ENCODE measurements at places on chromosomes 2 and 18.
A peak's percentile ranks its signal among the peaks of the same experiment; 100 is the strongest.

GRCh38 chr18:79353267-79353666, 42.5 kb upstream of the NFATC1 start:
- no peak for DNase-seq

- DNase-seq: no peak
These were observed 301.6 kb downstream of the STK39 start for GRCh38 chr2:167945660-167946368.

GRCh38 chr2:119914266-119914665, 98.6 kb upstream of the EPB41L5 start:
- DNase-seq: no peak

GRCh38 chr2:216023055-216023648, 9.8 kb upstream of the MREG start:
- DNase-seq: no peak

GRCh38 chr2:109396202-109397180, 217.3 kb downstream of the SEPTIN10 start:
- DNase-seq: no peak

DNA sequence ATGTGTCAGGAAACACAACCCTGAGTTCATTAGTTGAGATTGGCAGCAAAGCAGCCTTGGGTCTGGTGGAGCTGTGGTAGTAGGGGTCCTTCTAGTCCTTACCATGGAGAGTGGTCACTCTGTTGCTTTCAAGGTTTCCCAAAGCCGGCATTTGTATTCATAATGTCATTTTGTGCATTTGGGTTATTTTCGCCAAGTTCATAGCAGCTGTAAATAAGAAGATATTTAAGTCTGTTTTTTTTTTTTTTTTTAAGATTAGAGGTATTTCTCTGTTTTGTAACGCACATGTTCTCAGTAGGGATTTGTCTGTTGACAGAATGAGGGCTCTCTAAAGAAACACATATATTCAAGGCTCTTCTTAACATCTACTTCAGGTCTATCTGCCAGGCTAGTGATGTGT, 114.1 kb downstream of the PRPF40A start:
- no peak for DNase-seq

DNA sequence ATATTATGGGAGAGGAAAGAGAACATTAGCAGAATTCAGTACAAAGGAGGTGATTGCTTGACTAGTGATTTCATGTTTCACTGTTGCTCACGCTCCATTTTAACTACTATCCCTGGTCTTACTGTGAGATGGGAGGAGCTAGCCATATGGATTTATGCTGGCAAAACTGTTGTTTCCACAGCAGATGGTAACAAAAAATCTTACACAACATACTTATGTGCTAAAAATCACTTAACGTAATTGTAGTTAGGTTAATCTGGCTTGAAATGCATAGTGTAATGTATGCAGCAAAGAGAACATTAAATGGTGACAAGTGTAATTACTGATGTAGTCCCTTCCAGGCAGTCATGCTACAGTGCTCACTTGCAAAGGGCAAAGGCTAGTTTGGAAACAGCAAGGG, 155.6 kb upstream of the LYPD1 start:
- no peak for DNase-seq

DNA sequence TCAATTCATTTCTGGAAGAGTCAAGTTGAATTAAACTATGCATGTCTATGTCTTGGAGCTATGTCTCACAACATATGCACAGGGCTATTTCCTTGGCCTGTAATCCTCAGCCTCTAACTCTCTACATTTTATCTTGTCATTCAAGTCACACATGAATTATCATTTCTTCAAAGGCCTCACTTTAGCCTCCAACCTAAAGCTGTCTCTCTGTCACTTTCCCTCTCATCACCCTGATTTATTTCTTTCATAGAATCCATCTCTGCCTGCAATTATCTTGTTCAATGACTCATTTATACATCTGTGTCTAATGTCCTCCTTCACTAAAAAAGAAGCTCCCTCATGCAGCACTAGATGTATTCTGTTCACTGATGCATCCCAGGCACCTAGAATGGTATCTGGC, 614.2 kb upstream of the REG3G start:
- DNase-seq: no peak

GRCh38 chr2:241298673-241299072, 16.8 kb downstream of the HDLBP start:
- DNase-seq: no peak

DNA sequence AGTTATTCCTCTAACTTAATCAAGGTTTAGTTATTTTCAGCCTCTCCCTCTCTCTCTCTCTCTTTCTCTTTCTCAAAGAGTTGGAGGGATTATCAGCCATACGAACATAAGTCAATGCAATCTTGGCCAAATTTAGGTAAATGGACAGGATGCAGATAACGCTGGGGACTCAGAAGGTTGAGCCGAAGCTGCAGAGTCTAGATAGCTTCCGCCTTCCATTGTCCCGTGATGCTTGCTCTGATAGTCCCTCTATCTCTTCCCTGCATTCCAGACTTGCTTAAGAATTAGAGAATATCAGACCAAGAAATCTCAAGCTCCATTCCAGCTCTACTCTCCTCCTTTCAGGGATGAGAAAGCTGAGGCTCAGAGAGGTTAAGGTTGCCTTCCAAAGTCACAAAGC, 502.8 kb upstream of the TNP1 start:
- DNase-seq: no peak

GRCh38 chr2:155727187-155727895, 605.2 kb downstream of the NR4A2 start:
- no peak for DNase-seq

GRCh38 chr2:48548840-48549239, 18.9 kb downstream of the STON1 start:
- DNase-seq: no peak

GRCh38 chr2:241118737-241119505, 16.8 kb upstream of the MTERF4 start:
- DNase-seq: no peak

GRCh38 chr2:105645031-105645937, 99.4 kb upstream of the NCK2 start:
- DNase-seq: no peak

GRCh38 chr18:14085770-14086457, 46.3 kb downstream of the ZNF519 start:
- no peak for DNase-seq

GRCh38 chr2:84776011-84776410, 104.9 kb downstream of the TRABD2A start:
- no peak for DNase-seq

- DNase-seq: no peak
These were observed 10.9 kb downstream of the SLC39A10 start for GRCh38 chr2:195667974-195668373.

GRCh38 chr18:40821596-40822243, 1133.3 kb upstream of the PIK3C3 start:
- DNase-seq: no peak

DNA sequence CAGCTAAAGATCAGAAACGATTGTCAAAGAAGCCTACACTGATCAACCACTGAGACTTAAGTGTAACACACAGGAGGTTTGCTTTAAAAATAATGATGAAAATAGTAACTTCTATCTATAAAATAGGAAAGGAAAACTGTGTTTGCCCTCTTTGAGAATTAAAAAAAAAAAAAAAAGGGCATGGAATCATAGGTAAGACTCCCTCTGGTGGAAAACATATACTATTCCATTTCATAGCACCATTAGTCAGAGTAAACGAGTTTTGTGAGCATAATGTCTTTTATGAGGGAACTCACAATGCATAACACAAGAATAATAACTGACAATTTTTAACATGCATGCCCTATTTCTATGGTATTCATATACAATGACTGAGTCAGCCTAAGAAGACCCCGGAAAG, 36.3 kb downstream of the SLC35F5 start:
- DNase-seq: no peak

DNA sequence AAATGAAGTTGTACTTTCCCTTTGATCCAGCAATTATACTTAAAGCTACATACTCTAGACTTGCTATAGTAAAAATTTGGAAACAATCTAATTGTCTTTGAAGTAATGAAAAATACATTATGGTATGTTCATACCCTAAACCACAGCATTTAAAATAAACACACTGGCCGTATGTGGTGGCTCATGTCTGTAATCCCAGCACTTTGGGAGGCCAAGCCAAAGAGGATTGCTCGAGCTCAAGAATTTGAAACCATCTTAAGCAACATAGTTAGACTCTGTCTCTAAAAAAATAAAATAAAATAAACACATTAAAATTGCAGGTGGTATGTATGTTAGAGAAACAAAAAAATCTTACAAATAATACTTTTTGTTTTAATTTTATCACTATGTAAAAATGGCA, 208.1 kb upstream of the KLHL14 start:
- DNase-seq: no peak

GRCh38 chr2:17813010-17813741, 3.1 kb upstream of the MSGN1 start:
- peak; percentile 25 for DNase-seq

DNA sequence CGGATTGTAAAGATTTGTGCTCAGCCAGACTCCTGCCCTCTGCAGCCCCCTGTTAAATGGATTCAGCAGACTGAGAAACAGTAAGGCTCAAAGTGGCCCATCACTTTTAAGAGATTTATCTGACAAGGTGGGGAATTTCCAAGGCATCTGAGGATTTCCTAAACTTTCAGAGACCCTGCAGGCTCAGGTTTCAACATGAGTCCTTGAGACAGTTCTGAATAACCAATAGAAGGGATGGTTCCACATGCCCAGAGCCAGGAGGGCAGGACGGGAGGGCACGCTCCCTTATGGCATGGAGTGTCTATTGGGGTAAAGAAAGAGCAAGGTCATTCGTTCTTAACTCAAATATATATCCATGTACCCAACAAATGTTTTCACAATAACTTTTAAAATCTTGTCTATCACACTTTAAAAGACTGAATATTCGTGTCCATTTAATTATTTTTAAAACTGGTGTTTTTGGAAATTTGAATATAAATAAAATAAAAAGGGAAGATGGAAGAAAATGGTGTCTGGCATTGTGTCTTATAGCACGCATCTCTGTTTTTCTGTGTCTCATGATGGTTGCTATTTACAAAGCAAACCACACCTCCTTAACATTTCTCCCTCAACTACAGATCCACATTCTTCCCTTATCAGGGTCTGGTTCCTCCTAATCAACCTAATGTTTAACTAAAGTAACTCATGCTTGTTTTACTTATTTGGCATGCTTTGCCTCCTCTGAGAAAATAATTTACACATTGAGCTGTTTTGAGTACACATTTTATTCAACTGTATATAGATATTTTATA, 56.0 kb upstream of the DSG1 start:
- DNase-seq: no peak

- no peak for DNase-seq
These were observed 199.2 kb downstream of the CAMKMT start for GRCh38 chr2:44560941-44561340.

- no peak for DNase-seq
These were observed 31.1 kb downstream of the CHN1 start for GRCh38 chr2:174974131-174974530.

DNA sequence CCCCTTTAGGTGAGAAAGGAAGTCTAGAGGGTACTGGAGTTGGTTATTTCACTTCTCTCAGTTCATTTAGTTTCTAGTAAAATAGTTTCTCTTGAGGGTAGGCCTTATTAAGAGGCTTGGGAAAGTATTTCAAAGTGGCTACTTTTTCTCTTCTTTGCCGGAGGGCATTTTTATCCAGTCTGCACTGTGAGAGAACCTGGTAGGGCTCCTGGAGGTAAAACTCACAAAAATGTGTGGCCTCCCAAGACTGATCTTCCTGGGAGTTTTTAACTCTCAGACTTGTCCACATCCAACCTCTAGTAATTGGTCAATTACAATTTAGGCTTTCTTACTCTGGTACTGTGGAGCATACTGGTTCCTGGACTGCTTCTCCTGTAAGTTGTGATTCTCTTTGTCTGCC, 28.0 kb downstream of the EHBP1 start:
- no peak for DNase-seq

DNA sequence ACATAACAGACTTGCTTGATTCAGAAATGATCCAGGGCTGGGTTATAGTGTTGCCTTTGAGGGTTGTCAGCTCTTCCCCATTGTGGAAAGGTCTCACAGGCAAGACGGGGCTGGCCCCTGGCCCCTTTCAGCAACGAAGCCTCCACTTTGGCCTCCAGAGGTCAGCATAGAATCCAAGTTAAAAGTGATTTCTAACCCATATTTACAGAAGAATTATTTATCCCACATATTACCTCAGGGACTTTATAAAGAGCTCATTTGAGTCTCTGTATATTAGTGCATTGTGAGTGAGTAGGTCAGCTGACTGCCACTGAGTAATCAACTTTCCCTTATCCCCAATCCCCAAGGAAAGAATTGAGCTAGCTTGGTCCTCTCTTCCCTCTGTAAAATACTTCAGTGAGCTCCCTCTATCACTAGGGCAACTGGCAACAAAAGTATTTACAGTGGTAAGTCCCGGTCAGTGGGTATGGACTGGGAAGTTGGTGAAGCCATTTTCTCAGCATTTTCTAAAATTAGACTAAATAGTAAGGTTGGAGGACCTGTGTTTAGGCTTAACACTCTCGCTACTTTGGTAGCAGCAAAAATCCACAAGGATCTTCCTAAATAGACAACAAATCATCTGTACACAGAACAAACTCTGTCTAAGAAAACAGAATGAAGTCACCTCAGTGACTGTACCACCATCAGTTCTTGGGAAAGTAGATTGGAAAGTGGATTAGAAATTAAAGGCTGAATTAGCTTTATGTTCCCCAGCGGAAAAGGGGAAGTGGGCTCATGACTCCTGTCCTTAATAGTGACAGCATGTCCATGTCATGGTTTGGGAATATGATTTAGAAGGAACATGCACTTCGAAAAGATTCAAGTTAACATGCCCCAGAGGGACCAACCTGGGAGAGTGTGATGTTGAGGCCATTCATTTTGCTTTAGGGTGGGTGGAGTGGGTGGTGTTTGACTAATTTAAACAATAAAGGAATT, 171.0 kb upstream of the SIX3 start:
- DNase-seq: no peak

DNA sequence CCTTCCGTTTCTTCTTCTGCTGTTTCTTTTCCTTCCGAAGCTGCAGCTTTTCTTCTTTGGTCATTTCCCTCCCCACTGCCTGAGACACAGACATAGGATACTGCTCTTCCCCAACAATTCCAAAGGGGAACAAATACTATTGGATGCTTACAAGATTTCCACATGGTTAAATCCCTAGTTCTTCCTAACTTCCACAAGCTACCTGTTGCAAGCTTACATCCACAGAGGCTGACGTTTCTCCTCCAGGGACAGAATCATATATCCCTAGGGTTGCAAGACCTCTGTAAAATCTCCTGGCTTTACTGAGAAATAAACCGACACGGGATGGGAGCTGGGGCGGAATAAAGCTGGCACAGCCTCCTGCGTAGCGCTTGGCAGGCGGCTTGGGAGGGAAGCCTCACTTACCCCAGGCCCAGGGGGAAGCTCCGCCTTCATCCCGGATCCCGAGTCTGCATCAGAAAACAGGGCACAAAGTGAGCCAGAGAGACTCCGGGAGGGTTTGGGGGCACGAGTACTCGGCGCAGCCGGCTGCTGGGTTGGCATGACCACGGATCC, 590 bp downstream of the EIF2B4 start:
- no peak for DNase-seq

GRCh38 chr2:240238201-240238600, 97.7 kb upstream of the OTOS start:
- DNase-seq: no peak

GRCh38 chr18:60162388-60162787, 210.2 kb downstream of the MC4R start:
- DNase-seq: no peak
